ENCODE measurements at places on chromosomes 1 and 21.
A peak's percentile ranks its signal among the peaks of the same experiment; 100 is the strongest.

- peak; percentile 87 for DNase-seq
Measured at GRCh38 chr1:90850898-90851710, 134.0 kb upstream of the BARHL2 start.

GRCh38 chr1:227094249-227094966 lies 154.3 kb downstream of the COQ8A start:
- DNase-seq: no peak

DNA sequence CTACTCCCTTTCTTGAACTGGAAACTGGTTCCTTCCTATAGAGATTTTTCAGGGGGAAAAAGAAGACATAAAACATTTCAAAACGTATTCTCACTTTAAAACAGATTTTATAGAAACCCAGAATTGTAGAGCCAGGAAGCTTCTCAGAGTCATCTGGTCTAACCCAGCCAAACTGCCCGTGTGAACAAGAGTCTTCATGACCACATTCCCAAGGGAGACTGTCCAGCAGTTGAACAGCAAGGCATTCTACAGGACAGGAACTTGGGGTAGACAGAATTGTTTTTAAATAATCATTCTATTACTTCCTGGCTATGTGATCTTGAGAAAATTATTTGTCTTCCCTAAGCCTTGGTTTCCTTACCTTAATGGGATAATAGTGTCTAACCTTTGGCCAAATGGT lies 163.5 kb upstream of the IVNS1ABP start:
- DNase-seq: no peak

GRCh38 chr1:38586993-38587646 lies 272.5 kb downstream of the RRAGC start:
- DNase-seq: peak; percentile 57

DNA sequence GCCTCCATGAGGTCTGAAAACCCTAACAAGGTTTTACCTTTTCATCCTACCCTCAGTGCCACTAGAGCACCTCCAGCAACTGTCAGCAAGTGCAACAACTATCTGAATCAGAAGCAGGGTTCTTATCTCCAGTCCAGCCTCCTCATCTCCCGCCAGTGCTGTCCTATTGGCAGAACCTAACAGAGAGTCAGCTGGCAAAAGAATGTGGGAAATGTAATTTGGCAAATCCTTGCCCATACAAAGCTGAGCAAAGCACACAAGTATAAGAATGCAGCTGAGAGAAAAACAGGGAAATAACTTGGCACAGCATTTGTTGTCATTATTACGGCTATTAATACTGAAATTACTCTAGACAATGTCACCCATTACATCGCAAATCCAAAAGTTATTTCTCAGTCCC lies 124.2 kb downstream of the ATP6V1G3 start:
- no peak for DNase-seq

GRCh38 chr1:179826626-179827280 lies 50.9 kb downstream of the TOR1AIP2 start:
- DNase-seq: no peak

GRCh38 chr1:208808301-208808700 lies 564.1 kb upstream of the PLXNA2 start:
- DNase-seq: no peak

GRCh38 chr1:217813031-217813430 lies 181.9 kb downstream of the SPATA17 start:
- DNase-seq: no peak

GRCh38 chr1:236342403-236343245 lies 51.5 kb upstream of the EDARADD start:
- DNase-seq: no peak

GRCh38 chr1:153643100-153643499 lies 9.2 kb downstream of the CHTOP start:
- DNase-seq: no peak

GRCh38 chr1:165891111-165891860 lies 63.9 kb downstream of the UCK2 start:
- no peak for DNase-seq

DNA sequence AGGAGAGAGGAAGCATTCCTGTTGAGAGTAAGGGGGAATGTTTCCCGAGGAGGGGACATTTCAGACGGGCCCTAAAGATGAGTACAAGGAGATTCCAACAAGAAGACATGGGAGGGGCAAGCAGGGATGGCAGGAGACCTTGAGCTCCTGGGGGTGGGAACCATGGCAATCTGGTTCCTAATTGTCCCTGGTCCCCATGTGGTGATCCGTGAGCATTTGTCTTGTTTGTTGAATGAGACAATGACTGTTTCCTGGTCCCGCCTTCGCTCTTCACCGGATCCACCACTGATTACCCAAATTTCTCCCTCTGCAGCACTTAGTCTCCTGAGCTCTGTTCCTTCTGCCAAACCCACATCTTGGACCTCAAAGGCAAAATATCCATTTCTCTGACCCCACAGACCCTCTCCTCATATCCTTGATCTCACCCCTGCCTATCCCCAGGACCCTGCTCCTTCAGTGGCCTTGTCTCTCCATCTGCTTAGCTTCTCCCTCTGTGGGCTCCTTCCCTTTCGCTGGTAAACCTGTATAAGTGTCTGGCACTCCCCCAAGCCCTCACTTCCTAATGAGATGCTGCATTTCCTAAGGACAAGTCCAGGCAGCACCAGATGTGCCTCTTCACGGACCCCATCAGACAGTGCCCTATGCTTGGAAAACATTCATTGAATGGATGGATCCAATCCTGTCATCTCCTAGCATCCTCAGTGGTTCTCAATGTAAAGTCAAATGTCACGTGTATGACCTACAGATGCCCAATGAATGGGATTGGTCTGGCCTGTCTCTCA lies 8.3 kb upstream of the CSF1 start:
- no peak for DNase-seq

GRCh38 chr1:37602750-37603694 lies 7.3 kb upstream of the GNL2 start:
- peak; percentile 64 for DNase-seq

- DNase-seq: no peak
Measured at GRCh38 chr1:189929501-189930099, 548.1 kb downstream of the BRINP3 start.

- no peak for DNase-seq
Measured at GRCh38 chr1:2595812-2596529, 9.4 kb downstream of the PRXL2B start.
